Astrocyte of the cerebellum (primary cell): ENCODE measurements at places on chromosomes 4 and X.

GRCh38 chrX:30997411-30997810 is 74.4 kb downstream of the FTHL17 start:
- no peak for DNase-seq

DNA sequence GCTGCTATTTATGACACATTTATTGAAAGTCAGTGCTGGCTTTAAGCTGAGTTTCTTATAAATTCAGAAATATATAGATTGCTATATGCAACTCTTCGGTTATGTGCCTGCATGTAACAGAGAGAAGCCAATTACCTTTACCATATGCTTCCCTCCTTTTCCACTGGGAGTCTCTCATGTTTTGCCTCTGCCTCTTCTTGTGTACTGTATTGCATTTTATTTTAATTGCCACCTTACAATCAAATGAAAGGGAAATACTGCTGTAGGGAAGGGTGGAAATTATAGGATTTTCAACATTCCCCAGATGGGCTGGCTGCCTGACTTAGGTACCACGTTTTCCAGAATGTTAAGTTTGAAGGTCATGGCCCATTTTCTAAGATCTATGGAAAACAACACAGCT is 655.4 kb upstream of the SLIT2 start:
- no peak for DNase-seq

DNA sequence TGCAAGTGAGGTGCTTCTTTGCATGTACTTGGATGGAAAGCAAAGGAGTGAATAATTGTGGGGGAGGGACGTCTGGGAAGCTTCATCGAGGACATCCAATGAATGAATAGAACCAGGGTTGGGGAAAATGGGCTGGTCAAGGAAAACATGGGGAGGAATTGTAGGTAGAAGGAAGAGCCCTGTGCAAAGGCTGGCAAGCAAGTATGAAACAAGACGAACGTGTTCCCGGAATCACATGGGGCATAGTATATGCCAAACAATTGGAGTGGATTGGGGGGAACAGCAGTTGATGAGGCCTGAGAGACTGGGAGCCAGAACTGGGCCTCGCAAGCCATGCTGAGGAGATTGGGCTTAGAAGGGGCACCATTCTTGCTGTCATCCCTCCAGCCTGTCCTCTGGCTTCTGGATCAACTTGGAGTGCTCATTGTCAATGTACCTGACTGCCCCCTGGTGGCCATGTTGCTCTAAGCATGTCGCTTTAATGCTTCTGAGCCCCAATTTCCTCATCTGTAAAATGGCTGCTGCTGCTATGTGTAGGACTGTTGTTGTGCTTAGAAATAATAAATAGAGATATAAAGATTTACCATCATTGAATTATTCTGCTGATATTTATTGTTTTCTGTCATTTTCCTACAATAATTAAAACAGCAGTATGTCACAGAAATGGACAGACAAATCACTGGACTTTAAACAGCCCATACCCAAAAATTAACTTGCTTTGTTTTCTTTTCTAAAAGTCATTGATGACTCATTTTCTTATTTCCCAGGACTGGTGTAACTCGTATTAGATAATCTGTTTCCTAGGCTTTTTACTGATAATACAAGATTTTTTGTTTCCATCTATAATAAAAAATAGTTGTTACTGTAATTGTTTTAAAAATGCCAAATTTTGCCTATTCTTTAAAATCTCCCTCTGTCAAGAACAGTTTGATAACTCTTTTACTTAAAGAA is 66.4 kb downstream of the JADE3 start:
- DNase-seq: peak; percentile 34

DNA sequence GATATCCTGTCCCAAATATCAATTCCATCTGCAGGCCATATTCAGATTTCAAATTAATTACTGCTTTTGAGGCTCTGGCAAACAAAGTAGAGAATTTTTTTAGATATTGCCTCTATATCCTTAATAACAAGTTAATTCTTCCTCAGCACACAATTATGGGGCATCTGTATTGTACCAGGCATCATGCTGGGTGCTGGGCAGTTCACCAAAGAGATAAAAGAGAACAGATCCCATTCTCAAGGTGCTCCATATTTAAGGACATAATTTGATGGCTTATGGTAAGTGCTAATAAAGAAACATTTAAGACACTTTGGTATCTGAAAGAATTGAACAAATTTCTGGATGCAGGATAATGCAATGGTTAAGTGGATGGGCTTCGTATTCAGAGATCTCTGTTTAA is 65.8 kb downstream of the SPCS3 start:
- no peak for DNase-seq

DNA sequence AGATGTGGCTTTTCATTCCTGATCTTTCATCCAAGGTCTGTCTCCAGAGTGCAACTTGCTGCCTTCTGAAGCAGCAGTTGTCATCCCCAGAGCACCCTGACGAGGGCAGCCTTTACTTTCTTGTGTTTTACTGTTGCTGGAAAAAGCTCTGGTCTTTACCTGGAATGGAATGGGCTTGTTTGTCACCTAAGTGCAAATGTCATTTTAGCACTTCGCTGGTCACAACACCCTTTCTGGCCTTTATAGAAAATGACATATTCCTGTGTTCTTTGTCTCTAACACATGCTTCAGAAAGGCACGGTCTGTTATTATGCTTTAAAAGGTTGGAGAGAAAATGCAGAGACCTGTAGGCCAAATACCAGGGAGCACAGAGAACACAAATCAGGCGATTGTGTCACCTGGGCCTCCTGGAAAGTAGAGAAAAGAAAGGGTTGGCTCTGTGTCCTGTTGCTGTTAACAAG is 332.7 kb upstream of the IGFBP7 start:
- peak; percentile 26 for DNase-seq

GRCh38 chr4:1793940-1794808 is 1.1 kb downstream of the FGFR3 start:
- DNase-seq: no peak

DNA sequence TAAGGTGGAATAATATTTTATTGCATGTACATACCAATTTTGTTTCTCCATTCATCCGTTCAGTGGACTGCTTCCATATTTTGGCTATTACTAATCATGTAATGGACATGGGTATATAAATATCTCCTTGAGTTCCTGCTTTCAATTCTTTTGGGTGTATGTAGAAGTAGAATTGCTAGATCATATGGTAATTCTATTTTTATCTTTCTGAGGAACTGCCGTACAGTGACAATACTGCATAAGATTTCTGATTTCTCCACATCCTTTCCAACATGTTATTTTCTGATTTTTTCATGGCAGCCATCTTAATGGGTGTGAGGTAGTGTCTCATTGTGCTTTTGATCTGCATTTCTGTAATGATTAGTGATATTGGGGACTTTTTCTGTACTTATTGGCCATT is 19.2 kb downstream of the ALPK1 start:
- no peak for DNase-seq

DNA sequence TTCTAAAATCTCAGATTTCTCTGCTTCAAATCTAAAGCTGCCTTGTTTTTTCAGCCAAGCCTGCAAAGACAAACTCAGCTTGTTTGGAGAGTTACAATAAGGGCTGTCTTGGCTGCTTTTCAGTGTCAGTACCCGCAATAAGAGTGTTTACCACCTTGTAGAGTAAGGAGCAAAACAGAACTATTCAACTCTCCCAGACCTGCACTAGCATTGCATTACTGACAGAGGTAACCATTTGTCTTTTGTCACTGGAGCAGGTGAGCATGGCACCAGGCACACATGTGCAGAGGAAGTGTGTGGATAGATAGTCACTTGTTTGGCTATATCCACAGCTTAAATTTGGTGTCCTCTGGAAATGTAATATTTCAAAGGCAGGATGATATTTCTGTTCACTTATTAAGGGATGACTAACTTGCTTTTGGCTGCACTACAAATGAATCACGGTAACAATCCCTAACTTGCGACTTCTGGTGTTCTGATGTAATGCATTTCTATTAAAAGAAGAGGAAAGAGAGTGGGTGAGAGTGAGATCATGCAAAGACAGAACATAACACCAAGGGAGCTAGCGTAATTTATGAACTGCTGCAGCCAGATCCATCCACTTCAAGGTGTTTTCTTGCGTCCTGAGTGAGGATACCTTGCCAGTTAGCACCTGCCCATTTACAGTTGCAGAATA is 38.6 kb downstream of the PTCHD1 start:
- DNase-seq: peak; percentile 64

DNA sequence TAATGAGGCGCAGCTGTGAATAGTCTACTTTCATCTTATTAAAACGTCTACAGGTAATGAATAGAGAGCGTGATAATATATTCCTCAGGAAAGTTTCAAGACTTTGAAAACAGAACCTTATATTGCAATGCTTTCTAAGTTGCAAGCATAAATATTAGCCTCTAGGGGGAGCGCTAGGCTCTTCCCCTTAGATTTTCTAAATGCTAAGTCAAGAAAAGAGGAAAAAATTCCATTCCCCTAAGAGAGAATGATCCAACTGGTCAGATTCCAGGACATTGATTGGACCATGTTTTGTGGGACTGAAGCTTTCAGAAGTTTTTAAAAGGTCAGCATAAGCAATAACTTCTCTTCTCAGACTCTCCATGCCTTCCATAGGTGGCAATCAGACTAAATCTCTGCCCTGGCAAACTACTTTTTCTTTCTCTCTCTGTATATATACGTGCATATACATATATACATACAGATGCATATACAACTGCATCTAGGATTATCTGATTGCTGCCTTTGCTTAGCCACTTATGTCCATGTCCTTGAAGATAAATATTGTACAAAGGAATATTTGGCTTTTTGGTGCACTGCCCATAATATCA is 492.9 kb downstream of the INPP4B start:
- DNase-seq: peak; percentile 72

- DNase-seq: peak; percentile 53
Measured at GRCh38 chr4:18882468-18882867, 860.9 kb upstream of the LCORL start.

- no peak for DNase-seq
Measured at GRCh38 chr4:24781999-24782745, 13.2 kb upstream of the SOD3 start.

DNA sequence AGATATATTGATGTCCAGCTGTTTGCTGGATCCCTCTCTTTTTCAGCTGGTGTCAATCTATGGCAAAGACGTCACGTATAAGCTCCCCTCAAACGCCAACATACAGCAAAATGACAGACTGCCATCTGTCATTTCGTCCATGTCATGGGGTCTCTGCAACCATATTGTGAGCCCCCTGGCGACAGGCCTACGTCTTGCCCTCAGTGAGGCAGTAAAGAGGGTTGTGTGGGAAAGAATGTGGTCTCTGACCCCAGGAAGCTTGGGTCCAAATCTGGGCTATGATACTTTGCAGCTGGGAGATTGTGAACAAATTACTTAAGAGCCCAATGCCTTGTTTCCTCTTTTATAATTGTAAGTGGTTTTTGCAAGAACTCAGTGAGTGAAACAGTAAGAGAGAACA is 7.4 kb downstream of the SUPT20HL2 start:
- DNase-seq: no peak

DNA sequence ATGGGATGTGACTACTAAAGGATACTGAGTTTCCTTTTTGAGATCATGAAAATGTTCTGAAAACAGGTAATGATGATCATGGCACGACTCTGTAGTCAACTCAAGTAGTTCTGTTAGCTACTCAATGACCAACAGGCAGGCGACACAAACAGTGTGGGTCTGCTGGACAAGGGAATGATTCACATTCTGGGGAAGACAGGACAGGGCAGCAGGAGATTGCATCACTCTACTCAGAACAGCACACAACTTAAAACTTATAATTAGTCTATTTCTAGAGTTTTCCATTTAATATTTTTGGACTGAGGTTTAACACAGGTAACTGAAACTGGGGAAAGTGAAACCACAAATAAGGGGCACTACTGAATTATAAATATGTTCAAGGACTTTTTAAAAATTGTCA is 365.2 kb downstream of the PRDM5 start:
- no peak for DNase-seq

DNA sequence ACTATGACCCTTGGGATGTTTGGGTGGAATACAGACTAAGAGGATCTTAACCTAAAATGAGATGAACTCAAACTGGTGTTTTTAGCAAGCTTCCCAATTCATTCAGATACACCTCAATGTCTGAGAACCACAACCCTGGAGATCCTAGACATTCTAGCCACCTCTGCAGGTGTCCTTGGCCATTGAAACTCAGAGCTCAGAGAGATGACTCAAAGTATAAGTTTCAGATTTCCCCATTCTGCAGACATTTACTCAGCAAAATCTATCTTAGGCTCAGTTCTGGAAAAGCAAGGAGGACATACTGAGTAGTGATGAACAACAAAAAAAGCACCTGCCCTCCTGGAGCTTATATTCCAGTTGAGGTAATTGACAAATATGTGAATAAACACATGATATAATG is 47.8 kb downstream of the COMMD8 start:
- no peak for DNase-seq

DNA sequence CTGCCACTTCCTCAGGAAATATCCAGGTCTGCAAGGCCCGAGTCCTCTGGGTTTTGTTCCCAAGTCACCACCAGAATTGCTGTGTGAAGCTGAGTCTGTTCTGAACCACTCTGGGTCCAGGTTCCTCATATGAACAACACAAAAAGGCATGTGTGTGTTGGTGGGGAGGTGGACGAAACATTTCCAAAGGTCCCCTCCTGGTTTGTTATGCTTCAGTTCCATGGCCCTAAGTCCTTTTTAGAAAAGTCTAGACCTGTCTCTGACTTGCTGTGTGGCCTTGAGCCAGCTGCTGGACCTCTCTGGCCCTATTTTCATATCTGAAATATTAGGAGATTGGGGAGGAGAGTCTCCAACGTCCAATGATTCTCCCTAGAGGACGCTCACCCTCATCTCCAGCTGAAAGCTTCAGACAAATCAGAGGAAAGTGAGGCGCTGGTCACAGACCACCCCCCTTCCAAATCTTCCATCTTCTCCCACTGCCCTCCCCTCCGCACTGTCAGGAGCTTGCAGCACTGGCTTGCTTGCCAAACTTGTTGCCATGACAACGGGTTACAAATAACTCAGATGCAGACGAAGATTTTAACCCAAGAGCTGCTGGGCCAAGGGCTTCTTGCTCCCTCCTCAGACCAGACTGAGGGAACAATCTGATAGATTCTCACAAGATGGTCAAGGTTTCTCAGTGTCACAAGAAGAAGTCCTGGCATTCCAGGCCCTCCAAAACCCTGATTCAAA is 64.5 kb downstream of the SMC1A start:
- DNase-seq: peak; percentile 9
